Stimulated activated CD4-positive, alpha-beta T cell treated with anti-CD3 and anti-CD28 coated beads, TNF-alpha, amount 100 ng/mL, for 4 hours (primary cell): ENCODE measurements at places on chromosomes 4 and X.
A peak's percentile ranks its signal among the peaks of the same experiment; 100 is the strongest.

DNA sequence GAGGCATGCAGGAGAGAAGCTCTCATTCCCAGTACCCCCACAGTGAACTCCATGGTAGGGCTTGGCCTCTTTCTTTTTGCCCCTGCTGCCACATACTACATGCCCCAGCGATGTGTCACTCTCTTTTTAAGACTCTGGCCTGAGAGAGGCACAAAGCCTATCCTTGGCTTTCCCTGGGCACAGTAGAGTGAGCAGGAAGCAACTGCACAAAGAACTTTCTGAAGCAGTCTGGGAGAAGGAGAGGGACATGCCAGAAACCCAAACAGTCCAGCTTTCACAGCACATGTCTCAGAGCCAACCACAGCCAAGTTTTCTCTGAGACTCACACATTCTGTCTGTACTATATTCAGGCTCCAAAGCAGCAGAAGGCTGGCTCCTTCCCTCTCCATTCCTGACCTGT, 7.9 kb upstream of the NALF2 start:
- no peak for DNase-seq

GRCh38 chrX:154096140-154097002, 1.1 kb downstream of the MECP2 start:
- DNase-seq, result no peak

- no peak for DNase-seq
Measured at GRCh38 chr4:151860561-151861093, 99.8 kb upstream of the GATB start.

DNA sequence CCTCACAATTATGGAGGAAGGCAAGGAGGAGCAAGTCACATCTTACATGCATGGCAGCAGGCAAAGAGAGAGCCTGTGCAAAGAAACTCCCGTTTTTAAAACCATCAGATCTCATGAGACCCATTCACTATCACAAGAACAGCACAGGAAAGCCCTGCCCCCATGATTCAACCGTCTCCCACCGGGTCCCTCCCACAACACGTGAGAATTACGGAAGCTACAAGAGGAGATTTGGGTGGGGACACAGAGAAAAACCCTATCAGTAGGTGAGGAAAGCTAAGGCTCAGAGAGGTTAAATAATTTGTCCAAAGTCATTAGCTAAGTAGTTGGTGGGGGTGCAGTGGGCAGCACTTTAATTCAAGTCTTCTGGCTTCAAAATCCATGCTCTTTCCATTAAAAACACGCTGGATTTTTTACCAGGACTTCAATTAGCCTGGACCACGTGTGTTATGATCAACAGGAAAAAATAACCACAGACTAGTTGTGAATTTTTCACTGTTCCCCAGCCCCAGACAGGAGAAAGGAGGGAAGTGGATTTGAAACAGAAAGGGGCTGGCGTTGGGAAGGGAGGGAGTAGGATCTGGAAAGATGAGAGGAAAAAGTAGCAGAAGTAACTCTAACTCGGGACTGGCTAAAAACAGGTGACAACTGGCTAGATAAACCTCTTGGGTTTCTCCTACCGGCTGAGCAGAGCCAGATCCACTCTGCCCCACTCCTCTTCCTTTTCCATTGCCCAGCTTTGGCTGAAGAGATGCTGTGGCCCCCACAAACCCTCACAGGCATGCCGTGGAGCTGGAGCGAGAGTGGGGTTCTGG, 986 bp downstream of the MTMR8 start:
- no peak for DNase-seq

- no peak for DNase-seq
Measured at GRCh38 chr4:4387531-4388310, 819 bp downstream of the NSG1 start.

- DNase-seq, result no peak
Measured at GRCh38 chr4:10159671-10160070, 43.1 kb upstream of the WDR1 start.

GRCh38 chr4:168200685-168201084, 108.3 kb downstream of the ANXA10 start:
- no peak for DNase-seq

GRCh38 chr4:53653484-53654053, 62.3 kb upstream of the LNX1 start:
- DNase-seq, result no peak

GRCh38 chr4:181146051-181146450, 1097.2 kb upstream of the TENM3 start:
- no peak for DNase-seq

- DNase-seq, result no peak
Measured at GRCh38 chrX:22559506-22559905, 286.8 kb downstream of the CBLL2 start.

DNA sequence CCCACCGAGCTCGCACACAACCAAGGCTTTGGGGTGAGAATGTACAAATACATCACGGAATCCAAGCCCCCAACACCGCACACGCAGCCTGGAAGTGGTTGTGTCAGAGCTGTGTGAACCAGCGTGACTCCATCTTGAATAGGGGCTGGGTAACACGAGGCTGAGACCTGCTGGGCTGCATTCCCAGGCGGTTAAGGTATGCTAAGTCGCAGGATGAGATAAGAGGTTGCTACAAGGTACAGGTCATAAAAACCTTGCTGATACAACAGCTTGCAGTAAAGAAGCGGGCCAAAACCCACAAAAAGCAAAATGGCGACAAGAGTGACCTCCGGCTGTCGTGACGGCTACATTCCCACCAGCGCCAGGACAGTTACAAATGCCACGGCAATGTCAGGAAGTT, 258.4 kb downstream of the DHRSX start:
- DNase-seq, result no peak

GRCh38 chr4:80074651-80075050, 1.6 kb upstream of the ANTXR2 start:
- DNase-seq, result no peak

DNA sequence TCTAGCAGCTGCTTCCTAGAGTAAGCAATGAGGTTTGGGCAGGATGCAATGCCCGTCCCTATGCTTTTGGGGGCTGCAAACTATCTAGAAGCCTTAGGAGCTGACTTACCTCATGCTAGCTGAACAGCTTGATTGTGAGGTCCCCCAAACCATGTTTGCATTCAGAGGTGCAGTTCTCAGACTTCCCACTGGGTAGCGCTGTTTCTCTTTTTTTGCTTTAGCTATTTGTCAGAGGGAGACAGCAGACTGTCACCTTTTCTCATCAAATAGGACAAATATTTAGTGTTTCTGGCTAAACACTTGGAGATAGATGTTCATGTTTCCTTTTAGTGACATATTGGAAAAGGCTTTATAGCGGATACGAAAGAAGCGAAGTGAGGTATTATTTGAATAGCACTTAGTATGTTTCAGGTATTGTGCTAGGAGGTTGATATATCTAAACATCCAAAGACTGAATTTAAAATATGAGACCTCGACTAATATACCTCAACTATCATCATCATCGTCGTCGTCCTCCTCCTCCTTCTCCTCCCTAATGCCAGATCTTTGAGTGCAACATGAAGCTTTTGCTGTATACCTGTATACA, 18.7 kb upstream of the TMEM192 start:
- DNase-seq, result peak; percentile 54

DNA sequence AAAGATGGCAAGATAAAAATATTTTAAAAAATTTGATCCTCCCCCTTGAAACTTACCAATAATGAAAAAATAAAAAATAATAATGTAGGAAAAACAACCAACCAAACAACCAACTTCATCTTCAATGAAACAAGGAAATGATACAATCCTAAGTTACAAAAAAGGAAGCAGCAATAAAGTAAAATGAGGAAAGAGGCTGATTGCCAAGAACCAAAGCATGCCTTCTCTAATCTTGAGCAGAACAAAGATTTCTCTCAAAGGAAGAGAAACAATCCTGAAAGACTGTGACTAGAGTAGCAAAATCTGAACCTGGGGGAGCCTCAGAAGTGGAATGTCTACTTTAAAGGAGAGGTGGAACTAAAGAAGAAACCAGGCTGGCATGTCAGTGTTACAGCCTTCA, 10.9 kb upstream of the WDFY3 start:
- no peak for DNase-seq

GRCh38 chr4:41111791-41112190, 102.6 kb downstream of the APBB2 start:
- DNase-seq, result no peak

GRCh38 chr4:14215116-14215770, 587.7 kb upstream of the BOD1L1 start:
- DNase-seq, result no peak

- no peak for DNase-seq
Measured at GRCh38 chrX:155314260-155314659, 20.2 kb downstream of the CLIC2 start.

GRCh38 chrX:1673337-1673736, 58.5 kb downstream of the ASMT start:
- DNase-seq, result no peak

DNA sequence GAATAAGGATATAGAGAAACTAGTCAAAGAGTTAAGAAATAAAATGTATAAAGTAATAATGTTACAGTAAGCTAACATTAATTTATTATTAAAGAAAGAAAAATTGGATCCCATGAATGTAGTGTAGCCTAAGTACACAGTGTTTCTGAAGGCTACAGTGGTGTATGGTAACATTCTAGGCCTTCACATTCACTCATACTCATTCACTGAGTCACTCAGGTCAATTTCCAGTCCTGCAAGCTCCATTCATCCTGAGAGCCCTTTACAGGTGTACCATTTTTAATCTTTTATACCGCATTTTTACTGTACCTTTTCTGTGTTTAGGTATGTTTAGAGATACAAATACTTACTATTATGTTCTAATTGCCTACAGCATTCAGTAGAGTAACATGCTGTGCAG, 120.6 kb upstream of the AGA start:
- DNase-seq, result no peak

GRCh38 chr4:79747252-79747651, 325.8 kb downstream of the ANTXR2 start:
- no peak for DNase-seq

- DNase-seq, result no peak
Measured at GRCh38 chr4:185912779-185913178, 100.8 kb upstream of the SORBS2 start.

DNA sequence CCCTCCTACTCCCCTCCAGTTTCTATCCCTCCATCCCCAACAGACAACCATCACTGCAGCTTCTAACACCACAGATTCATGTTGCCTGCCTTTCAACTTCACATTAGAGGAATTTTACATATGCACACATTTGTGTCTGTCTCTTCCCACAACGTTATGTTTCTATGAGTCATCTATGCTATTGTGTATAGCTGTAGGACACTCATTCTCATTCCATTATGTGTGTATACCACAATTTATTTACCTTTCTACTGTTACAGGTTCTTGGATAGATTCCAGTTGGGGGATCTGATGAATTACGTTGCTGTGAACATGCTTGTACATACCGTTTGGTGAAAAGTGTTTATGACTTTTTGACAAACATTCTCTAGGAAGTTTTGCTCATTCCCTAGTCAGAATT, 58.8 kb upstream of the TRPC3 start:
- no peak for DNase-seq

DNA sequence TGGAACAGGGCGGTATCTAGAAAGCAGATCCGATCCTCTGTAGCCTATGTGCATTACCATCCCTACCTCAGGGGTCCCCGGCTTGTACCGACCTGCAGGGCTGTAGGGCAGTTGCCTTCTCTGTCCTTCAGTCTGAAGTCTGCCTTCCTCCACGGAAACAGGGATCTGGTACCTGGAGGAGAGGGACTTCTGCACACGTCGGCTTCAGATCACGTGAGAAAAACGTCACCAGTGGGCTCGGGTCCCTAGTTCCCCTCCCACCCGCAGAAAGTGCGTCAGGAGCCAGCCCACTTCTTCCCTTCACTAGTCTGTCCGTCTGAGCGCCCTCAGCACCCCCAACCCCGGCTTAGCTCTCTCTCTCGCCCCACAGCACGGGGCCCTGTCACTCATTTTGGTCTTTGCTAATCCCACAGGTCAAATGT, at the start of gene TCEAL5:
Gene TCEAL5, minus strand, starts transcription at position 170 of the 422 bp plus-strand sequence. CDS start 2,187 bp downstream, outside the sequence.
- DNase-seq, result no peak

DNA sequence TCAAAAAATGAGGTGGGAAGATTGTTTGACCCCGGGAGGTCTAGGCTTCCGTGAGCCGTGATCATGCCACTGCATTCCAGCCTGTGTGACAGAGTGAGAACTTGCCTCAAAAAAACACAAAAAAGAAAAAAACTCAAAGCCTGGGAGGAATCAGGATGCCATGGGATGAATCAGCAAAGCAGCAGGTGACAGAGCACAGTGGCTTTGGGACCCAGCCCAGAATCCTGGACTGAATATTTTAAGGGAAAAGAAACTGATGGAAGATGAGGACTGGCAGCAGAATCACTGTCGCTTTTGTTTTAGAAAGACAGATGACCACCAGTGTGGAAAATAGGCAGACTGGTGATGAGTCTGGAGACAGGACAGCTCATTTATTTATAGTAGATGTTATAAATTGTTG, 16.6 kb downstream of the S100G start:
- no peak for DNase-seq

DNA sequence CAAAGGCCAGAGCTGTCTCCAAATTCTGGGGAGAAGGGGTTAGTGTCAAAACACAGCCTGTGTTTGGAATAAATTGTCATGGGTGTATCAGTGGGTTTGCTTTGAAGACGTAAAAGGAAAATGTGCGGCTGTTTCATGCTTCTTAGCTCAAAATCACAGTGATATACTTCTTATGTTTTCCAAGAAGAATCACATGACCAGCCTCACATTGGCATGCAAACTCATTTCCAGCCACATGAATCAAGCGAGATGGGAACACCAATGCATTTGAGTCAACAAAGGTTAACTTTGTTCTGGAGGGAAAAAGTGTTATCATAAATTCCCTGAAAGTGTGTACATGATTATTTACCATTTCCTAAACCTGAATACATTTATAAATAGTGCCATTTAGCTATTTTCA, 19.0 kb upstream of the SPP1 start:
- no peak for DNase-seq

DNA sequence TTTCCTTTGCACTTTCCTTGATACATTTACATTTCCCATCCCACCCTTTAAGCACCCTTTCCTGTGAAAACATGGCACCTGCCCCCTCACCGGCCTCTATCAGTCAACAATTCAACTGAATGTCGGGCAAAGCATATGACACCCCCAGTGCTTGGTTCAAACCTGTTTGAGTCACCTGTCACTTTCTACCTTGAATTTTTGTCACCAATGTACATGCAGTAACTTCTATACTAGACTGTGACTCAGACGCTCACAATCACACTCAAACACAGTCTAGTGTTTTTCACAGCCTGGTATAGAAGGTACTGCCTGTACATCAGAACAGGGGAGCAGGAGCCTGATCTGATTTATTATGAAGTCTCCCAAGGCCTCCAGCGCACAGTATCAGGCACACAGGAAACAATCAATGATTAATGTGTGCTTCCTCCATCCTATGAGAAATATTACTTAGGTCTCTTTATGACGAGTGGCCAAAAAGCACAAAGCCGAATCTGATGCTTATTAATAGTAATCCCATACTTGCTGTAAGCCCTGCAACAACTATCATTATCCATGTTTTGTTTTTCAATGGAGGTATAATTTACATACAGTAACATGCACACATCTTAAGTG, 49.2 kb upstream of the FAM9C start:
- DNase-seq, result no peak
